ENCODE measurements at places on chromosomes 7 and 10.

- DNase-seq, result no peak
Observed at GRCh38 chr7:153886506-153887441, 165.4 kb upstream of the DPP6 start.

DNA sequence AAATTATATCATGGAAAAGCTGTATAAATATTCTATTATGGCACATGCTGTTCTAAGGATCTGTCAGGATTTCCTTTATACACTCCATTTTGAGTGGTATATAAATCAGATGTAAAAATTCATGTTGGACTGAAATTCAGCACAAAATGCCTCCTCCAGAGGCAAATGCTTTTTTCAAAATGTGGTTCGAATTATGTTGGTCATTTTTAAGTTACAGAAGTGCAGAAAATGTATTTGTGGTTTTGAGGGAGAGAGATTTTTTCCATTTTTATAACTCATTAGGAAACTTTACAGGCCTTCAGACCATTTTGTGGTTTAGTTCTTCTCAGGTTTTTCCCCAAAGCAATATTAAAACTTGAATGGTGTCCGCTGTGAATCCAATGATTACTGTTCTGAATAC lies 2.9 kb downstream of the PPP1R3A start:
- no peak for DNase-seq

DNA sequence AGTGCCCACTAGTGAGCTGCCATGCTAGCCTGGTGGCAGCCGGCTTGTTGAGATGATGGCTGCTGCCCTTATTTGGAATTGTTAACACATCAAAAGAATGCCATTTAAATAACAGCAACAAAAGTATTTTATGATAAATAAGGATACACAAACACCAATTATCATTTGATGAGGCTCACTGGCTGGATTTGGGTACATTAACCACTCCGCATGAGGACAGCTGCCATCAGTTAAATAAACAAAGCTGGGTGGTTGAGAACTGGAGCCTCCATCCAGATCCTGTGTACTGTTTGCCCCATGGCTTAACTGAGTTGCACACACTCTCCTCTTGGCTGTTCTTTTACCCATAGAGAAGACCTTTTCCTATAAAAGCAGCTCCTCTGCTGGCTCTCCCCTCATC lies 103.8 kb downstream of the RGS10 start:
- no peak for DNase-seq

DNA sequence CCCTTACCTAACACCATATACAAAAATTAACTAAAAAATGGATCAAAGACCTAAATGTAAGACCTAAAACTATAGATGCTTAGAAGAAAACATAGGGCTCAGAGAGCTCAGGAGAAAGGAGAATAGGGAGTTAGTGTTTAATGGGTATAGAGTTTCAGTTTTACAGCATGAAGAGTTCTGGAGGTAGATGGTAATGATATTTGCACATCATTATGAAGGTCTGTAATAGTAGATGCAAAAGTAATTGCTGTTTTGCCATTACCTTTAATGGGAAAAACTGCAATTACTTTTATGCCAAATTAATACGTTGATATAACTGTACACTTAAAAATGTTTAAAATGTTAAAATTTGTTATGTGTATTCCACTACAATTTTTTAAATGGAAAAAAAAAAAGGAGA lies 39.2 kb upstream of the NANOS1 start:
- no peak for DNase-seq

DNA sequence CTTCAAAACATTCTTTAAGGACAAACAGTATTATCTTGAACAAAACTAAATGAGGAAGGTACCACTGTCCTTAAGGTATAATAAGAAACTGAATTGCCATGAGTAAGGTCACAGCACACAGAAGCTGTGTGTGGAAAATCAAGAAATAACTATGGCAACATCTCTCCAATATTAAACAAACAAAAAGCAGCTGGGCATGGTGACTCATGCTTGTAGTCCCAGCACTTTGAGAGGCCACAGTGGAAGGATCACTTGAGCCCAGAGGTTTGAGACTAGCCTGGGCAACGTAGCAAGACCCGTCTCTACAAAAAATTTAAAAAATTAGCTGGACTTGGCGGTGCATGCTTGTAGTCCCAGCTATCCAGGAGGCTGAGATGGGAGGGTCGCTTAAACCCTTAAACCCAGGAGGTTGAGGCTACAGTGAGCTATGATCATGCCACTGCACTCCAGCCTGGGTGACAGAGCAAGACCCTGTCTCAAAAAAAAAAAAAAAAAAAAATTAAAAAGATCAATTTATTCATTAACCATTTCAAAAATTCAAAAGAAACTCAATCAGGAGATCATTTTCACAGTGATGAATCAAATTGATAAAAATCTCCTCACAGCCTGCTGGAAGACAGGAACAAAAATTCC lies 195.4 kb downstream of the SKIDA1 start:
- peak; percentile 63 for DNase-seq

DNA sequence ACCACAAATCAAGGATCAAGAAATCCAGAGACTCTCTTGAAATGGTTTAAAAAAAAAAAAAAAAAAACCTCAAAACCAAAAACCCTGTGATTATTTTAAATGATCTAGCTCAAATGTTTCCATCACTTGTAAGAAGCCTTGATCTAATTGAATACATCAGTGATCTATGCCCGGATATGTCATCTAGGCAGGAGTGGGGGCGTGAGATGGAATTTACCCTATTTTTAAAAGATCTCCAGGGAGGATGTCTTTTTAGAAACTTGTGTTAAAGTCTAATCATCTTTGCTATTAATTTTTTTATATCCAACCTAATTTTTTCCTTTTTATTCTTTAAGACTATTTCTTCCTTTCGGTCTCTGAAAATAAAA lies 101.4 kb upstream of the PDLIM1 start:
- DNase-seq, result no peak

- no peak for DNase-seq
Observed at GRCh38 chr10:22460531-22461403, 115.5 kb downstream of the SPAG6 start.

DNA sequence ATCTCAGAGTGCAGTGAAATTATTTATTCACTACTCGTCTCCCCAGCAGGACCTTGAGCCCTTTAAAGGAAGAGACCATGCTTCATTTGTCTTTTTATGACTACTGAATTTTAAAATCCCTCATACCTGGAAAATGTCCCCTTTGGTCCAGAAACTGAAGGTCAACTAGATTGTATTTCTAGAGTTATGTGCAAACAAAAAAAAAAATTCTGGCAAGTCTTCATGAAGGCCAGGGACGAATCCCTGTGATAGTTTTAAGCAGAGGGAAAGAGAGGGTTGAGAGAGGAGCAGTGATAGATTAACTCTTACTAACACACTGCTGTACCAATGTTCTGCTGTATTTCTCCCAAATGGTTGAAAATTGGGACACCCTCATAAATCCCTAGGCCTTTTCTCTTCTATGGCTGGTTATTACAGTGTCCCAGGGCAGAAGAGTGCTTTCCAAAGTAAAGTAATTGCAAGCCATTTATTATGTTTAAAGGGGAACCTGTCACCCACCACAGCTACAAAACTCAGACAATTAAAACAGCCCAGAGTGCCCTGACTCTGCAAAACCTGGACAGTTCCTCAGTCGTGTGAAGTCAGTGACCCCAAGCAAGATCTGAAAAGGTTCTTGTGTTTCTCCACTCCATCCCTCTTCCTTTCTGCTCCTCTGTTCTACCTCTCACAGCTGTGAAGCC lies 182.8 kb upstream of the AOAH start:
- DNase-seq, result no peak

DNA sequence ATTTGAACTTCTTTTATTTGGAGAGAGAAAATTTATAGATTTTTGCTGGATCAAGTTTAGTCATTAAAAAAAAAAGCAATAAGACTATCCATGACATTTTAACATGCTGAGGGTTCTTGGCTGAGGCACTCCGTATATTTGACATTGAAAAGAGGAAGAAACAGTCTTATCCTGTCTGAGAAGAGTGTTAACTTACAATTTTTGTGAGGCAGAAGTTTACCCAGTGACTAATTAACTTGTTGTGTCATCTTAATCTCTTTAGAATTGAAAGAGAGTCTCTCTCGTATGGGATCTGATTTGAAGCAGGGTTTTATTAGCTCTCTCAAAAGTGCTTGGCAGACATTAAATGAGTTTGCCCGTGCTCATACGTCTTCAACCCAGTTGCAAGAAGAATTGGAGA lies 39.3 kb downstream of the SEC23IP start:
- no peak for DNase-seq

DNA sequence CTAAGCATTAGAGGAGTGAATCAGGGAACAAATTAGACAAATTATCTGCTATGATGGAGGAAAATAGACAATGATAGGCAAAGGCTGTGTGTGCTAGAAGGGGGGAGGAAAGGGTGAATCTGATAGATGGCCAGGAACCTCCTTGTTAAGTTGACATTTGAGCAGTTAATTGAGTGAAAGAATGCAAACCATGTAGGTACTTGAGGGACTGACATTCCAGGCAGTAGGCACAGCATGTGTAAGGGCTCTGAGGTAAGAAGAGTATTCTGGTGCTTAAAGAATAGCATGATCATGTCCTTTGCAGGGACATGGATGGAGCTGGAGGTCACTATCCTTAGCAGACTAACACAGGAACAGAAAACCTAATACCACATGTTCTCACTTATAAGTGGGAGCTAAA lies 48.6 kb upstream of the TES start:
- peak; percentile 38 for DNase-seq

DNA sequence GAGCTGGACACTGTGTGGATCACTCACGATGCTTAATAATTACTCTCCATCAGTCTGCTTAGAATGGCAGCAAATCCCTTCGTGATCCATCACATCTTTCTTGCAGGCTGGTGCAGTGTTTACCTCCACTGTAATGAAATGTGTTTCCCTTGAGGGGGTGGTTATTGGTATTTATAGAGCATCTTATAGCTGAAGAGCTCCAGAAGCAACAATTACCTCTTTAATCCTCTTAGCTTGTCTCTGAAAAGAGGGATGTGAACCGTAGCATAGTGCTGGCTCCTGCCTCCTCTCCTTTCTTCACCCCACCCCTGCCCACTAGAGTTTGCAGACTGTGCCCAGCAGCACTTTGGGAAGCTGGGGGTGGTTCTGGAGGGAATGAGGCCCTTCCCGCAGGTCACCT lies 132.6 kb downstream of the CAMK1D start:
- no peak for DNase-seq

DNA sequence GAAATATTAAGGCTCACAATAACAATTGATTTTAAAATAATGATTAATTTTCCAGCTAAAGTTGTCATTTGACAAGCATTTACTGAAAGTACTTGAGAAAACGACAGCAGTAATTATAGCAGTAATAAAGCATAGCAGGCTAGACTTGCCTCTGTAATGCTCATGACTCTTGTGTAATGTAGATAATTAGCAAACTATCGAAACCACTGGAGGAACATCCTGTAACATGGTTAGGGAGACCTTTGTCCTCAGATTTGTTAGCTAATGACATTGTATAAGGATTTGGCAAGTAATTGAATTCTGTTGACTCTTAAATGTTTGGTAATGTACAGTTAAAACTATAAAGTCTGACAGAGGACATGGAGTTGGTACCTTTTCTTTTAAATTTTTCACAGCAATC lies 24.8 kb downstream of the ARL4A start:
- DNase-seq, result no peak

DNA sequence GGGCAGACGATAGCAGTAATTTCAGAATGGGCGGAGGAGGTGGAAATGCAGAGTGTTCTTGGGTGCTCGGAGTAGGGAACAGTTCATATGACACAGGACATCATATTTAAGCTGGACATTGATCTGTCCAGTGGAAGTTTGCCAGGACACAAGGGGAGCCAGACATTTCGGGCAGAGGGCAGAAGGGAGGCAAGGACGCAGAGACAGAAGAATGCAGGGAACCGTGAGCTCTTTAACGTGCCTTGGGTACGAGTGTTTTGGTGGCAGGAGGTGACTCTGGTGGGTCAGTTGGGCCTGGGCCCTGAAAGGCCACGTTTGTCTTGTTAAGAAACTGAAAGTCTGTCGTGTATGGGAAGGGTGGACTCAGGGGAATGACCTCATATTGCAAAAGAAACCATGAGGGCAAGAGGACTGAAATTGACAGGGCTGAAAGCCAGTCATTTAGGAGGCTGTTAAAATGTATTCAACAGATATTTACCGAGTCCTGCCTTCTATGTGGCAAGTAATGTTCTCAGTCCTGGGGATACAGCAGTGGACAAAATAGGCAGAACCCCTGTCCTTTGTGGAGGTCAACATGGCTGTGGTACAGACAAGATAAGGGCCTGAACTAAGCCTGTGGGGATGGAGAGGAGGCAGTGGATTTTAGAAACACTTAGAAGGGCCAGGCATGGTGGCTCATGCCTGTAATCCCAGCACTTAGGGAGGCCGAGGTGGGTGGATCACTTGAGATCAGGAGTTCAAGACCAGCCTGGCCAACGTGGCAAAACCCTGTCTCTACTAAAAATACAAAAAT lies 2.2 kb downstream of the OPTN start:
- DNase-seq, result no peak

- DNase-seq, result peak; percentile 1
Observed at GRCh38 chr7:4842319-4843064, 19.3 kb downstream of the PAPOLB start.

GRCh38 chr10:71383972-71384687 lies 12.6 kb upstream of the CDH23 start:
- DNase-seq, result no peak

DNA sequence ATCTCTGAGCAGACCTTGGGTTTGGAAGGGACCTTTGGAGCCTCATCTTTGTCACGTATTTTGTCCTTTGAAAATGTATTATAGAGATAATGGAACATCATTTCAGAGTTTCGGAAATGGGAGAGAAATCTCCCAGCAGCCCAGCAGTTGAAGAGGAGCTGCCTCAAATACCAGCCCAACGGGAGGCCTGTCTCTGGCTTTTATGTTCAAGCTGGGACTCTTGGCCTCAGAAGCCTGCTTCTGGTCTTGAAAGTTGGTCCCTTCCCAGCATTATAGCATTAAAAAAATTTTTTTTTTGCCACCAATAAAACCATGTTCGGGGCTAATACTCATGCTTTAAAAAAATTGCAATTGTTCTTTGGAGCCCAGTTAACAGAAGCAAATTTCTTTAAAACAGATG lies 73.4 kb upstream of the CTBP2 start:
- no peak for DNase-seq

All from kidney glomerular epithelial cell (primary cell).